ENCODE measurements at places on chromosomes 2 and 18.

- no peak for DNase-seq
These were observed 9.9 kb downstream of the IER3IP1 start for GRCh38 chr18:47166294-47166693.

DNA sequence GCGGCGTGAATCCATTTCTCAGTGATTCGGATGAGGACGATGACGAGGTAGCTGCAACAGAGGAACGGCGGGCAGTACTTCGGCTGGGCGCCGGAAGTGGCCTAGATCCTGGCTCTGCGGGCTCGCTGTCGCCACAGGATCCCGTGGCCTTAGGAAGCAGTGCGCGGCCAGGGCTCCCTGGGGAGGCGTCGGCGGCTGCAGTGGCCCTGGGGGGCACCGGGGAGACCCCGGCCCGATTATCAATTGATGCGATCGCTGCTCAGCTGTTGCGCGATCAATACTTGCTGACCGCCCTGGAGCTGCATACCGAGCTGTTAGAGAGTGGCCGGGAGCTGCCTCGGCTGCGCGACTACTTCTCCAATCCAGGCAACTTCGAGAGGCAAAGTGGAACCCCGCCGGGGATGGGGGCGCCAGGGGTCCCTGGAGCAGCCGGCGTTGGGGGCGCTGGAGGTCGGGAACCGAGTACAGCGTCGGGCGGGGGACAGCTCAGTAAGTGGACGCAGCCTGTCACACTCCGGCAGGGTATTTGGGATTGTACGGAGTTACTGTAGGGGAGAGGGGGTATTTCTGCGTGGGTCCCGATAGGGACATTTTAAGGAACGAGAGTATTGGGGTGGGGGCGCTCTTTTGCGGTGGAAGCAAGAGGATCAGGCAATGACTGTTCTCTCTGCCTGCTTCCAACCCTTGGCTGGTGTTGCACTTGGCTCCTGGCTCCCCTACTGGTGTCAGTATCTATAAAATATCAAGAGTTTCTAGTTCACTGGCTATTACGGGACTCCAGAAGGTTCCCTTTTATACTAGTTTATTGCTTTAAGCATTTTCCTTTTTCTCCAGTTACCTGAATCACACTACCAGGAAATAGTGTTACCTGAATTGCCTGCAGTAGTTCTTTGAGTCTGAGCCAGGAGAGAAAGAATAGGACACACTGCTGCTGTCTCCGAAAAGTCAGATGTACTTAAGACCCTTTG lies 772 bp downstream of the RELCH start:
- DNase-seq = peak; percentile 1

- no peak for DNase-seq
These were observed 13.7 kb upstream of the TTC39C start for GRCh38 chr18:24000613-24001490.

DNA sequence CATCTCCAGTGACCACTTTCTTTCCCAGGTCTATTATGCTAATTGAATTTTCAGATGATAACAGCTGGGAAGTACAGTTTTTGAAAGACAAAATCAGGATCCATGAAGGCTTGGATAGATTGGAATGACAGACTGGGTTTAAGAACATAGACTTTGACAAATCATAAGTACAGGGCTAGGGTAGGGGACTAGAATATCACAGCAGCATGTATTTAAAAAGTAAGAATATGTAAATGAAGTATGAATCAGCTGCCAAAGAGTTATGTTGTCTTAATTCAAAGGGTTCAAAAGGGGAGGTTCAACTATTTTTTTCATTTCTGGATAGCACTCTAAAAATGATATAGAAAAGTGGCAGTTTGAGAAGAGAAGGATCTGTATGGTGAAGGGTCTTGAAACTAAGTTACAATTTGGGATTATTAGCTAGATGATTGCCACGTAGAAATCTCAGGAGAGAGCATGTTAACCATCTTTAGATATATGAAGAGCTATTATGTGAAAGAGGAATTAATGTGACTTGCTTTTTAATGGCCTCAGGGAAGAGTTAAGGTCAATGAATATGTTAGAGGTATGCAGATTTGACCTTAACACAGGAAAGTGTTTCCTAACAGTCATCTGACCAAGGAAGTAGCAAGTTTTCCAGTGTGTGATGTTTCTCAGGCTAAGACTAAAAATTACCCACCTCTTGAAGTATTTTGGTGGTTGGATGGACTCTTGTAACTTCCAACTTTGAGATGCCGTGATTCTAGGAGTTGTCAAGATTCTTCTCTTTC lies 81.7 kb downstream of the TMEM185B start:
- no peak for DNase-seq

- DNase-seq = no peak
These were observed 3.4 kb downstream of the LPIN1 start for GRCh38 chr2:11749646-11750349.

- DNase-seq = no peak
These were observed 8.9 kb downstream of the TACR1 start for GRCh38 chr2:75190271-75190990.

DNA sequence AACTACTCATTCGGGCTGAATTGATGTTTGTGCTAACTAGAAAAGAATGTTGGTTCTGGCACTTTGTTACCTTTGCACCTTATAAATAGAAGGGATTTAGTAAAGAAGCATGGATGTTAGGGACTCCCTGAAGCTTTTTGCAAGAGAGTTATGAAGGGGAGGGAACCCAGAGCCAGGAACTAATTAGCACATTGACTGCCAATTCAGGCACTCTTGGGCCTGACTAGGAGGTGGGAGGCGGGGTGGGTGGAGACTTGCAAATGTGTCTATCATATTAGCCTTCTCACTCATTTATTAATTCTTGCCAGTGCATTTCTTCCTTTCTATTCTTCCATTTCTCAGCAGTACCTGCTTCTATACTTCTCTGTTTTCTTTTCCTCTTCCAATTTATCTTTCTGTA lies 1022.4 kb downstream of the TMEM182 start:
- no peak for DNase-seq

DNA sequence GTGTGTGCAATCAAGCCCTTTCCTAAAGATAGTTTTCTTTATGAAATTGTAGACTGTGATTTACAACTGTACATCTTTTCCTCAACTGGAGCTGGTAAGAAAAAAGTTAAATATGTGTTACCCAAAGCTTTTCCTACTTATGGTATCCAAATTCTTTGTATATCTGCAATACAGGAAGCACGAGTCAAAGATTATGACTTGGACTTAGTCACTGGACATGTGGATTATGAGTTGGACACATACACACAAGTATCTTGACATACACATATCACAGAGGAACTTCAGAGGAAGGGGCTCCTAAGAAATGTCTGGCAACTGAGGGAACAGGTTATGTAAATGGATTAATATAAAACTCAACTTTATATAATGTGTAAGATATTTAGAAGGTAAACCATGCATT lies 35.2 kb downstream of the PRELID3A start:
- DNase-seq = no peak

GRCh38 chr18:73664896-73665295 lies 482.7 kb downstream of the FBXO15 start:
- DNase-seq = no peak

DNA sequence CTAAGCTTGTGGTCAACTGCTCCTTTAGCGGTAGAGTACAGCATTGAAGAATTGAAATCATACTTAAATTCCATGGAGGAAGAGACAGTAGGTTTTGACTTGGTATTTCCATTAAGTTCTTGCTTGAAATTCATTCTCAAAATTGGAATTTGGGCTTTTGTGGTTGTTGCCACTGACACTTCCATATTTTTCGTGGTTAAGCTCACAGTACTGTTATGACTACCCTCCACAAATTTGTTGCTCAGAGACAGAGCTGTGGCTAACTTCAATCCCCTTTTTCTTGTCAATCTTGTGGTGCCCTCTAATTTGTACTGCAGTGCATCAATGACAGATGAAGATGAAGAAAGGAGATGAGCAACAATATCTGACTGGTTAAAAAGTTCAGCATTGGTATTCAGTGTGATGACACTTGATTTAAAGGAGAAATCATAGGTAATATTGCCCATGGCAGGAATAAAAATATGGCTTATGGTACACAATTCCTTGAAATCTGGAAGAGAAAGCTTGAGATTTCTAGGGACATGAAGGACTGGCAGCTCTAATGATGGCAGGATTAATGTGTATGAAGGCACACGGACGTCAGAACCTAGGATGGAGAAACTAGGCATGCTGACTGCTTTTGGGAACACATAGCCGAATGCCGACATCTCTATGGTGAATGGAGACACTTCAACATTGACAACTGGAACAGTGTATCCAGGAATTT lies 37.3 kb downstream of the APOB start:
- DNase-seq = no peak

GRCh38 chr2:191105082-191105481 lies 45.7 kb downstream of the STAT4 start:
- DNase-seq = no peak

DNA sequence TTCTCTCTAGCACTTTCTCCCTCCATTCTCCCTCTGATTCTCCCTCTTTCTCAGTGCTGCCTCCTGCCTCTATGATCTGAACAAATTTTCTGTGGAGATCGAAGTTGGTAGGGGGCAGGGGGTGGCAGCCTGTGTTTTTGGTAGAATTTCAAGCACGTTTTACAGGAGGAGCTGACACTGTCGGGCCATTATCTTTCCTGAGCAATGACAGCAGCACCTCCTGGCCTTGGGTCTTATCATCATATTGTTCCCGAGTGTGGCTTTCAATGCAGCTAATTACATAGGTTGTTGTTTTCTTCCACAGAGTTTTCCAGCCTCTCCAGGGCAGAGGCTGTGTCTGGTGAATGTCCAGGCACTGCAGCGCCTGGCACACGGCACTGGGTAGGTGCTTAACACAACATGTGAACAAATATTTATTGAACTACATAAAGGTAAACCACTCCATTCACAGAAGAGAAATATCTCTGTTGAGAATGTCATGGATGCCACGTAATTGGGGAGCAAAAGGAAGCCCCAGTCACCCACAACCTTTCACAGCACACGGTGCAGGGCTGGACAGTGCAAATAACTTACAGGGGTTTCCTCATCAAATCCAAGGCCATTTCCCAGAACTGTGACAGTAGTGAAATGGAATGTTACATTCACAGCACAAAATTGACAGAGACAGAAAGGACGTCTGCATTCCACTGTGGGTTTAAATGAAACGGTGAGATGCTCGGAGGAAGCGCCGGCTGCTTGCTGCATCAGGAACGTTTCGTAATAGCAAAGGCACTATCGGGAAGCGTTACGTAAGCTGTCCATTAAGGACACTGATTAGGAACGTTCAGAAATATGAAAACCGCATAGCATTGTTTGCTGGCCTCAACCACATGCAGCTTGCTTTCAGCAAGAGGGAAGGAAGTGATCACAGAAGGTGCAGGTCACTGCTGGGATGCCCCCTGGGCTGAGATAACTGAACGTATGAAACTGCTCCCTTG lies 6.5 kb upstream of the KCNG2 start:
- DNase-seq = no peak

- no peak for DNase-seq
These were observed 189.3 kb downstream of the SH3RF3 start for GRCh38 chr2:109318150-109318948.

- DNase-seq = no peak
These were observed 328.8 kb upstream of the GCFC2 start for GRCh38 chr2:76039505-76039904.

DNA sequence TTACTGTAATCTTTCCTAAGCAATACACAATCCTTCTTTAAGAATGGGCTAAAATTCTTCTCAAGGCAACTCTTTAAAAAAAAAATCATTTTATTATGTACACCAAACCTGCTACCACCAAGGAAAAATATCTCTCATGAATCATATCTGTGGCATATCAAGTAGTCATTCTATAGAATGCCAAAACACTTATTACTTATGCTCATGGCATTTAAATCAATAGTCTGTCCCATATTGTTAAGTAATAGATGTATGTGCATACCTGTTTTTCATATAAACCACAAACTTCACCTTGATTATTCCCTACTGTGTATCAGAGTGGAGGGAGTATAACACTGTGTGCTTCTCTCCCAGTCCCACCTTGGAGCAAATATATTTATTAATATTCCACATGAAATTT lies 95.8 kb upstream of the SETBP1 start:
- no peak for DNase-seq

- no peak for DNase-seq
These were observed 117.9 kb upstream of the PPP1CB start for GRCh38 chr2:28633746-28634145.

All from T follicular helper cell (primary cell).